ENCODE measurements at places on chromosomes 1 and 21.

- DNase-seq = peak; percentile 38
Measured at GRCh38 chr1:5938101-5938646, 54.1 kb downstream of the NPHP4 start.

GRCh38 chr1:210758761-210759160 lies 375.2 kb downstream of the KCNH1 start:
- peak; percentile 15 for DNase-seq

DNA sequence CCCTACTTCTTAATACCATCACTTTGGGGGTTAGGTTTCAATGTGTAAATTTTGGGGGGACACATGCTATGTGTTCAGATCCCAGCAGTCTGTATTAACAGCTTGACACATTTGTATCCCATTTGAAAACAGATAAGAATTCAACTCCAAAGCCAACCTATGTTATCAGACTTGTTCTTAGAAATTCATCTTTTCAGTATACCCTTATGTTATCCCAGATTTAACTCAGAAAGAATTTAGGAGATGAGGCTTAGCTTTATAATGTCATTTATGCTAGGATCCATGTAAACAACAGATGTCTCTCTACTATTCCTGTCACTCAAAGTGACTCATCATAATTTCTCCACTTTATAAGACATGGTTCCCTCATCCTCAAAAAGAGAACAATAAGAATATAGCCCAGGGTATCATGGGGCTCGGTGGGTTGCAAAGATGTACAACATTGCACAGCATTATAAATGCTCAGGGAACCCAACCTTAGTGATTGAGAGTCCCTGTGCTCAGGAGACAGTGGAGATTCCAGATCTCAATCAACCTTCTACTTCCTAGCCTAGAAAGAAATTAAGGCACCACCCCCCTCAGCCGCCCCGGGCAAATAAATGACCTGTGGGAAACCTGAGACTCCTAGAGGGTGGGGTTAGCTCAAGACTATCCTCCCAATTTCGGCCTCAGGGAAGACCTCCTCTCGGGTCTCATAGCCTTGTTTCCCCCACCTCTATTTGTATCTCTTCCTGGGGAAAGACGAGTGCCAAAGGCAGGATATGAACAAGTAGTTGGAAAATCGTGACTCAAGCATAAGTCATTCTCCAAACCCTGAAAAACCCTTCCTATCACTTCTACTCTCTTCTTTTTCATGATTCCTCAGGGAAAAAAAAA lies 265.1 kb upstream of the CAMK1G start:
- DNase-seq = no peak

DNA sequence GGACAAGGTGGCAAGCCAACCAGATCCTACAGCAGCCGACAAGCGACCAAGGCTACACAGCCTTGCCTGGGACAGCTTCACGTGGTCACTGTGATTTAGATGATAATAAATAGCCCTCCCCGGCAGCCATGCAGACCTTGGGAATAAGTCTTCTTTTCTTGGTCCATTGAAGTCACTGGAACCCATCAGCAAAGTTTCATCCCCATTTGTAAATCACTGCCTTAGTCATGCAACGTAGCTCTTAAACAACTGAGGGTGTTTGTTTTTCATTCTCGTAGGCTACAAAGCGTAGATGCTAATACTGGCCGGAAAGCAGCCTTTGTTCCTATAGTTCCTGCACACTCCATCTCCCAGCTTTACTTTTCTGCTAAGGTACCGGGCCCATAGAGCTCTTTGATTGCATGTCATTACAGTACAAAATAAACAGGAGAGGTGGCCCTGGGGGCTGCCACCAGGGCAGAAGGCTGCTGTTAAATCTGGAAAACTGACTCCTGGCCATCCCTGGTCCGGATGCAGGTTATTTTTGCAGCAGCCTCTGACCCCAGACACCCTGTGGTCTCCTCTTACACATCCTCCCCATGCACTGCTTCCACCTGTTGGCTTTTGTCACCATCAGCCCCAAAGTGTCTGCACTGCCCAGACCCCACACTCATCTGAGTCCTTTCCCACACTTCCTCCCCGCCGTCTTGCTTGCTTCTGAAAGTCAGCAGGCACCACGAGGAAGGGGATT lies 105.5 kb downstream of the TOMM20 start:
- no peak for DNase-seq

GRCh38 chr1:169514566-169515270 lies 29.0 kb upstream of the SLC19A2 start:
- no peak for DNase-seq

DNA sequence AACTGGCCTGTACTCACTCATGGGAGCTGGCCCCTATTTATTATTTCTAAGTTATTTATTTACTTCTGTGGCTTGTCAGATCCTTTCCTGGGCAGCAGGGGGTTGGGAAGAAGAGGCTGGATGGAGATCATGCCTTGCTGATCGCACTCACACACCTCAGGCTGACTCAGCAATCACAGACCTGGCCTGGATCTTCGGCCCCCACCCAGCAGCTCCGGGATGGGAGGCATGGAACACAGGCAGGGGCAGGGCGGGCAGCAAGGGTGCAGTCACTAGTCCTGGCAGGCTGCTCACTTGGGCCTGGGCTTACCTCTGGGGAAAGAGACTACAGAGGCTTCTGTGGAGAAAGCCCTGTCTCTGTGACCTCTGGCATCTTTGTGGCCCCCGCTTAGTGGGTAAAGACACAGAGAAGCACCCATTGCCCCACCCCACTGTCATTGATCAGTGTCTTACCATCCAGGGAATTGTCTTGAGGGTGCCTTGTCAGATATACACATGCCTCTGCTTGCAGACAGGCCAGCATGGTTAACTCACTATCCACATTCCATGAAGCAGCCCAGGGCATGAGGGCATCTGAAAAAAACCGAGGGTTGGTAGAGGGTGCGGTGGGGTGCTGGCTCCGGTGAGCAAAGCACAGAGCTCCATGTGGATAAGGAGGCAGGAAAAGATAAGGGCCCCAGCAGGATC lies 3.7 kb downstream of the ARTN start:
- no peak for DNase-seq

GRCh38 chr1:3029481-3029961 lies 8.3 kb downstream of the ACTRT2 start:
- DNase-seq = no peak
